ENCODE measurements at places on chromosomes 16 and 17.

DNA sequence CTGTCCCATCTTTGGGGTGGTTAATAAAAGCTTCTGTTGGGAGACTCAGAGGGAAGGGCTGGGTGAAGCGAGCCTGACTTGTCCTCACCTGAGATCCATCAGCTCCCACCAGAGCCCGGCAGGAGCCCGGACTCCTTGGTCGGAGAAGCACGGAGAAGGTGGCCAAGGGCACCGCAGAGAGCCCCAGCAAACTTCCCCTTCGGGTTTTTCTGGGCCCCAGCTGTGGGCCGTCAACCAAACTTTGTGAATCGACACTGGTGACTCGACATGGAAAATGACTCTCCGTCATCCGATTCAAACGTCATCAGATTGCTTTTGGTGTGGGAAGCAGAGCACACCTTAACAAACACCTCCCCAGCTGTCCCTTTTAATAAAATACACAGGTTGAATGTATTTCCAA, 21.4 kb downstream of the ENPP7 start:
- DNase-seq: no peak

- DNase-seq: peak; percentile 10
These were observed 93.6 kb upstream of the NOG start for GRCh38 chr17:56499799-56500388.

DNA sequence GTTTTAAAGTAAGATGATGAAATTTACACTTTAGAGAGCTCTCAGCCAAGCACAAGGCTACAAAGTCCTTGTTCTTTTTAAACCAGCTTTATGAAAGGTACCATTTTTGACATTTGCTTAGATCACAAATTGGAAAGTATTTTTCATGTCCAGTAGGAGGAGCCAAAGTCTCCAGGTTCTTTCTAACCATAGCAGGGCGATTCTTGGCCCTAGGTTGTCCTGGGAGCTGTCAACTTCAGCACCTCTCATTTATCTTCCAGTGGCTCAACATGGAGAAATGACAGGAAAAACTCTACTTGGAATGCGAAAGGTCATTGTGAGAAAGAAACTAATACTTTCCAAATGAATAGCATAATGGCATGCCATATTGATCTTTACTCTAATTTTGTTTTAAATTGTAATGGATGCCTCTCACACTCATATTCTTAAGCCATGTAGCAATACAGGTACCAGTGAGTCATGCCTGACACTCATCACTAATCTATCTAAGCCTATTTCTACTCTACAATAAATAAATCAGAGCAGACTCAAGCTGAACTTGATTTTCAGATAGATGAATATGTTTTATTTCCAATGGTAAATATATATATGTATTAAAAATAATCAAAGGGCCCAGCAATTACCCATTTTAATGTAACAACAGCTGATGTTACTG, 919.1 kb upstream of the EEF2KMT start:
- peak; percentile 1 for DNase-seq

- no peak for DNase-seq
These were observed 36.7 kb upstream of the TANC2 start for GRCh38 chr17:62929320-62929719.

DNA sequence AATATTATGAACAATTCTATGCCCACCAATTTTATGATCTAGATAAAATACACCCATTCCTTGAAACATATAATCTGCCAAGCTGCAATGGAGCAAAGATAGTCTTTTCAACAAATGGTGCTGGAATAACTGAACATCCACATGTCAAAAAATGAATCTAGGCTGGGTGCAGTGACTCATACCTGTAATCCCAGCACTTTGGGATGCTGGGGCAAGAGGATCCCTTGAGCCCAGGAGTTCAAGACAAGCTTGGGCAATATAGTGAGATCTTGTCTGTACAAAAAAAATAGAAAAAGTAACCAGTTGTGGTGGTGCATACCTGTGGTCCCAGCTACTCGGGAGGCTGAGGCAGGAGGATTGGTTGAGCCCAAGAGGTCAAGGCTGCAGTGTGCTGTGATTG, 92.5 kb downstream of the N4BP1 start:
- DNase-seq: no peak

GRCh38 chr17:82297280-82297713, 20.1 kb downstream of the CD7 start:
- DNase-seq: peak; percentile 49

DNA sequence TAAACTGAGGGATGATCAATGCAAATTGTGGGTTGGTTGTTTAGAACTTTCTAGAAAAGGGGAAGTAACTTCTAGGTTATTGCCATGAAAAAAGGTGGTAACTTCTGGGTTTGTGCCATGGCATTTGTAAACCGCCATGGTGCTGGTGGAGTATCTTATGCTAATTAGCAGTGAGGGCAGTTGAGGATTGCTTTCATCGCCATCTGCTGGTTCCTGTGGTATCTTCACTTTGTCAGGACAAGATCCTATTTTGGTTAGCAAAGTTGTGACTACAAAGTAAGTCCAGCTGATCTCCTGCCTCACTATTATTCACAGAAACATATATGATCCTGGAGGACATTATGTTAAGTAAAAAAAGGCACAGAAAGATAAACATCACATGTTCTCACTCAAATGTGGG, 1332.3 kb downstream of the CDH11 start:
- no peak for DNase-seq

DNA sequence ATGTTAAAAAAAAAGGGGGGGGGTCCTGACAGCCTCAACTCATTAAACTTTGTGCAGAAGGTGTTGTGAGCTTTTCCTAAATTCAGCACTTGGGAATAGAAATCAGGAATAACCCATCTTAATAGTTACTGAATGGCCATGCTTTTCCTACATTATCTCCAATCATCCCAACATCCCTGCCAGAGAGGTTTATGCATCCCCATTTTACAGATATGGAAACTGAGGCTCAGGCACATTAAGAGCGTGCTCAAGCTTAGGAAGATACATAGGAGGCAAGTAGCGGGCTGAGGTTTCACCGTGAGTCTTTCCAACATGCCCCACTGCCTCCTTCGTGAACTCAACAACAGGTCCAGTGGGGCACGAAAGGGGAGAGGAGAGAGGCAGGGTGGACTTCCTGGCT, 78.4 kb downstream of the C17orf67 start:
- no peak for DNase-seq

DNA sequence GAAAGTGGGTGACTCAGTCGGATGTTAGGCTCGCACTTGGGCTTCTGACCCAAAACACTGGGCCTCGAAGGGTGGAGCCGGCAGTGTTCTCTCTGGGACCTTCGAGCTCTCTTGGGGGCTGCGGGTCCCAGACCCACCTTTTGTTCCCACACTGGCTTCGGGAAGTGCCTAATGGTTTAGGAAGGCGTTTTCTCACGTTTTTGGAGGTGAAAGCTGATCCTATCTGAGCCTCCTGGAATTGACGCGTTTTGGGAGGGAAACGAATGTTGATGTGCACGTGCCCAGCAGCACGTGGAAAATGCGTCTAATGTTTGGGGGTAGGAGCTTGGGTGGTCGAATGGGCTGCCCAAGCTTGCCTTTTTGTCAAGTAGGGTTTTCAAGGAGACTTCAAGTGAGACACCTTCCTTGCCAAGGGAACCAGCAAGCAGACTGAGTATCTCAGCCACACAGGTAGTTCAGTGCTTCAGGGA, 666 bp downstream of the HGS start:
- DNase-seq: no peak

GRCh38 chr16:18979936-18980335, 3.8 kb upstream of the TMC7 start:
- no peak for DNase-seq

DNA sequence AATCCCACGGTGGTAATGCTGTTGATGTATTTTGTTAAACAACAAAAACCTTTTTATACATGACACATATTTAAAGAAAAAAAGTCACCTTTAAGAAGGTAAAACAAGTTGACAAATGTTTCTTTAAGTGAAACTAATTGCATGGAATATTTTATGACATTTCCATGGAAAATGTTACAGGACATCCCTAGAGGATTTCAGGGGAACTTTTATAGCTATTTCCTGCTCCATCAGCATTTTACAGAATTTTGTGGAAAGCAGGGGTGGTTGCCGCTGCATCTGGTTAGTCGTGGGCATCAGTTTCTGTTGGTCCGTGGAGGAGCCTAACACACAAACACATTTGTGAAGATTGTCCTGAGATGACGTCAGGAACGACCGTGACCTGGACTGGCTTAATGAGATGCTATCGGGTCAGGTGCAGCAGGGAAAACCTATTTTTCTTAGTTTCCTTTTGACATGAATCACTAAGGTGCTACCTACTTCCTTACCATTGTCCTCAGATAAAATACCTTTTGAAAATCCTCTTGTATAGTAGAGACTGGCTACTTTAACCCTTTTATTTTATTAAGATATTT, 305.1 kb downstream of the MAP2K6 start:
- DNase-seq: no peak

- no peak for DNase-seq
These were observed 2.7 kb downstream of the FBXO31 start for GRCh38 chr16:87380881-87381280.

GRCh38 chr16:86681031-86681756, 102.8 kb downstream of the FOXL1 start:
- DNase-seq: no peak

DNA sequence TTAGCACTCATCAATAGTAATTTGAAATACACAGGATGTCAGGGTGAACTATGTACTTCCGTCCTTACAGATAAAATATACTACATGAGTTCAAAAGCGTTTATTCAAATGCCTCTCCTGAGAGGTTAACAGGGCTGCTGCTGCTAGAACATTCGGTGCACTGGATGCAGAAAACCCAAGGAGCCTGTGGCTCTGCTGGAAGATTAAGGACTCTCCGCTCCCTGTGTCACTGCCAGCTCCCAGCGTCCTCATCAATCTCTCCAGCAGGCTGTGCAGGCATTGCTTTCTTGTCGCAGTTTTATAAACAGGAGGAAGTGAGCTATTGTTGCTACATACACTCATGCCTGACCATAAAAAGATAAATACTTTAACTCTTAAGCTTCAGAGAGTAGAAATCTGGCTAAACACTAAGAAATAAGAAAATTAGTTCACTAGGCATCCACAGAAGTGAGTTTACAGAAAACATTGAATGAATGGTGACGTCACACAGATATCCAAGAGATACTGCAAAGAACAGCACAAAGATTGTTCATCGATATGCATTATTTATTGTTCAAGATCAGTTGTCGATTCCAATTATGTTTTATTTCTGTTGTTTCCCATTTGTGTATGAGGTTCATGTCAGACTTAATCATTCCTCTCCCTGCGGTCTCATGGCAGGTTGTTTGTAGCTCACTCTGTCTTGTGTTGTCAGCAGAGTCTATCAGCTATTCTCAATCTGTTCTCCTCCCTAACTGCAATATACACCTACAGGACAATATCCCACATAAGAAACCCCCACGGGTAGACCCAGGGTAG, 127.9 kb upstream of the MON1B start:
- no peak for DNase-seq

GRCh38 chr16:89506791-89507191, 1.4 kb upstream of the SPG7 start:
- no peak for DNase-seq

- DNase-seq: no peak
These were observed 23.0 kb upstream of the TMEM132E start for GRCh38 chr17:34556384-34556783.

DNA sequence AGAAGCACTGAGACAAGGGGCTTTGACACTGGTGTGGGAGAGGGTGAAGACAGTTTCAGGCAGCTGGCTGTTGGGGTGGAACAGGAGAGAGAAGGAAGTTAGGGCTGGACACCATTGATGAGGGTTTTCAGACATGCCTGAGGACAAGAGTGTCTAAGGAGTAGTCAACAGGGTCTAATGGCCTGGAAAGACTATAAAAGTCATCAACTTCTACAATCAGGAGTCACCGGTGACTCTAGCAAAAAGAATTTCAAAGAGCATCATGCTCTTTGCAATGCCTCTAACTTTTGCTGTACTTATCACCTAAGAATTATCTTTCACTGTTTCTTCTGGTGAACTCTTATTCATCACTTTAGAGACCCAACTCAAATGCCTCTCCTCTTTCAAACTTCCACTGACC, 213.9 kb downstream of the C16orf78 start:
- DNase-seq: no peak

- no peak for DNase-seq
These were observed 8.7 kb downstream of the PPM1E start for GRCh38 chr17:58764373-58764772.

DNA sequence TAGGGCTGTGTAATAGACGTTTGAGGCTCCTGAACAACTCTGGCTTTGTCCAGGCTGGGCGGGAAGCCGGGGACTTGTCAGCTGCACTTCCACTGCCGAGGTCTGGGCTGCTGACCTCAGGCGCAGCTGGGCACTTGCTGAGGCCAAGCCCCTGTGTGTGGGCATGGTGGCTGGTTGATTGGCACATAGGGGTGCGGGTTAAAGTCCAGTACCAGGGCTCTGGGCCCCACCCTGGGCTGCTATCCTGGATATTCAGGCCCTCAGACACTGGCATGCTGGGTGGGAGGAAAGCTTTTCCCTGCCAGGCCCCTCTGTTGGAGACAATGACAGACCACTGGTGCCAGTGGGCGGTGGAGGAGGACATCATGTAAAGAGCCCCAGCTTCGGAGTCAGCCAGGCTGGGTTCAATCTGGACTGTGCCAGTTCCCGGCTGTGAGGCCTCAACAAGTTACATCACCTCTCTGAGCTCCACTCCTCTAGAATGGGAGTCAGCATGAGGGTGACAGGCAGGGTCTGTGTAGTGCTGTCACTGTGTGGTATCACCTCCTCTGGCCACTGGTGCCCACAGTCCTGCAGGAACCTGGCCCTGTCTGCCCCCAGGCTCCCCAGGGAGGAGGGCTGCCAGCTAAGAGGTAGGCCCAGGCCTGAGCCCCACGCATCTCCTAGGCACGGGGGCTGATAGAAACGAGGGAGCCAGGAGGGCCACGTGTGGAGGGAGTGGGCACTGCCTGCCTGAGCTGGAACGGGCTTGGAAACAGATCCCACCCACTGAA, 42.5 kb downstream of the PSME3IP1 start:
- no peak for DNase-seq

DNA sequence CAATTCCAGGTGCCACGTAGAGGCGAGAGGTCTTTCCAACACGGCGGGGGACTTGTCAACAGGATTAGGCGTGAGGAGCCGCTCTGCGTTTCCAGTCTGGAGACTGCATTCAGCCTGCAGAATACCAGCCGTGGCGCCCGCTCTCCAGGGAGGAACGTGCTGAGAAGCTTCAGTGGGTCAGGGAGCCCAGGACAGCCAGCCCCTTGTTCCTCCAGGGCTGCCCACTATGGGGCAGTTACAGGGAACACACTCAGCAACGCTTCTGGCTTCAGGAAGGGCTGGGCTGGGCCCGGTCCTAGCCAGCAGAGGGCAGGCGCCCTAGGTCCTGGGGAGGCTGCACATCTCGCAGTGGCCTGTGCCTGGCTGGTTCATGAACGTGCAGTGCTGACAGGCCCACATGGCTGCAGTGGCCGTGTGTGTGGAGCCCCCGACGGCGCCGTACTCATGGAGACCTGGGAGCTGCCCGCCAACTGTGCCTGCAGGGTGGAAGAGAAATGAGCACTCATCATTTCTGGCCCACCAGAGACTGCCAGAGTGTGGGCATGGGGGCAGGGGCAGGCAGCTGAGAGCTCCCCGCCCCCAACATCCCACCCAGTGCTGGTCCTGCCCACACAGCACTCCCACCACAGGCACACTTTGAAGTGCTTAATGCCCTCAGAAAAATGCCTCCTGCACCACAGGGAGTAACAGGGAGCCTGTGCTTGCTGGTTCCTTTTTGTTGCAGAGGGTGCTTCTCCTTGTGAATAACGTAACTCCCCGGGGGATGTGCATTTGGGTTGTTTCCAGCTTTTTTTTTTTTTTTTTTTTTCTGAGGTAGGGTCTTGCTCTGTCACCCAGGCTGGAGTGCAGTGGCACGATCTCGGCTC, 7.0 kb upstream of the FAAP100 start:
- no peak for DNase-seq

- DNase-seq: peak; percentile 100
These were observed at the start of gene BAHCC1 for GRCh38 chr17:81394921-81395599. TSS of gene BAHCC1 (plus strand) at chr17:81395457. CDS start at chr17:81399740, 4,283 bp downstream.

- DNase-seq: no peak
These were observed 26.9 kb upstream of the OSGIN1 start for GRCh38 chr16:83925957-83926725.

All from SHP77 (cell line).